AG09319 (cell line): ENCODE measurements at places on chromosomes 6 and 20.

DNA sequence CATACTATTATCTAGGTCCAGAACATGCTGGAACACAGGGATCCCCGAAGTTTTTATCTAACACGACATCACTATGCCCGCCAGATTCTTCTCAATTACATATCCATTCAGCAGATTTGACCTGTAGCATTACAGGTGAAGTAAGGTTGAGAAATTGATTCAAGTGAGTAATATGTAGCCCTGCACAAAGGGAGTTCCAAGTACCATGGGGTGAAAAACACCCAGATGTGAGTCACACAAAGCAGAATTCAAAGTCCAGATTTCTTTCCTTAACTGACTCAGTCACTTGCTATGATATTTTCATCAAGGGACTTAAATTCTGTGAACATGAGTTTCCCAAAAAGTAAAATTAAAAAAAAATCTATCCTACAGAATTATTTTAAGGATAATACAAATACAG, 655.4 kb upstream of the PTCHD4 start:
- no peak for DNase-seq

GRCh38 chr20:57025666-57026224, 240.7 kb downstream of the BMP7 start:
- no peak for DNase-seq

DNA sequence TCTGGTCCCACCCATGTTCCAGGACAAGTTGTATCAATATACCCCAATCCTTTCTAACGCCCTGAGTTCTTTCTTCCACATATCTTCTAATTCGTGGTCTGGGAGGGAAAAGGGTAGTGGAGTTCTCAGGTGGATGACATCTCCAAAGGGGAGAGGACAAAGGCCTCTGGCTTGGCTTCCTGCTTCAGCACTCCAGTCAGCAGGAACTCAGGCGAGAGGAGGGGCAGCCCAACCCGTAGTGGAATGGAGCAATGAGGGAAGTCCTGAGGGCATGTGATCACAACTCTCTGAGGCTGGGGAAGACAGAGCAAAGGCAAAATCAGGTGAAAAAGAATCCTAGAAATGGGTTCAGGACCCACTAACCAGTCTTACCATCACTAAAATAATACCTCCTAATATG, 9.6 kb upstream of the NRM start:
- no peak for DNase-seq

DNA sequence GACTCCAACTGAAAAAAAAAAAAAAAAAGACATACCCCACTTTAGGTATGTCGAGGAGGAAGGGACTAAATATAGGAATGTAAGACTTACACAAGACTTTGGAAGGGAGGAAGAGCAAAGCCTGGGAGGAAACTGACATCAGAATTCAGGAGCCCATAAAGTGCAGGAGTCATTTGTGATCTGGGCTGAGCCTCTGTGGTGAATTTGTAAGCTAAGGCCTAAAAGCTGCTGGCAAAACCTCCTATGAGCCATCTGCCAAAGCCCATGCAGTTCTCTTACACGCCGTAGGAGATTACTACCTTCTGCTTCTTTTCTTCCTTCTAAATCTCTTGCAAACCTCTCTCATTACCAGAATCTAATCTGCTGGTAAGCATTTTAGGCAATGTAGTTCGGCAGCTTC, 52.0 kb upstream of the THEMIS start:
- DNase-seq = no peak

DNA sequence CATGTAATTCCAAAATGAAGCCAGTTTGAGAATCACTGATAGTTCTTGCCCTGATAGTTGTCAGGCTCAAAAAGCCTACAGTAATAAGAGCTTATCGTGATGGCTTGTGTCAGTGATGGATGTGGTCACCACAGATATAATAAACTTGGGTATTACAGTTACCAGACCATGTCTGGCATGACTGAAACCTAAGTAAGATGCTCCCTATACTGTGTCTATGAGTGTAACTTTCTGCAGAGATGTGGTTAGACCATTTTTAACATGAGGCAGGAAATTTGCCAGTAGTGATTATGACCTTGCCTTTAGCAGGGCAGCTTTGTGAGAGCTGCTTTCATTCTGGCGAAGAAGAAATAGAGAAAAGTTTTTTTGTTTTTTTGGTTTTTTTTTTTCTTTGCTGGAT, 90.2 kb downstream of the ANKS1A start:
- no peak for DNase-seq

DNA sequence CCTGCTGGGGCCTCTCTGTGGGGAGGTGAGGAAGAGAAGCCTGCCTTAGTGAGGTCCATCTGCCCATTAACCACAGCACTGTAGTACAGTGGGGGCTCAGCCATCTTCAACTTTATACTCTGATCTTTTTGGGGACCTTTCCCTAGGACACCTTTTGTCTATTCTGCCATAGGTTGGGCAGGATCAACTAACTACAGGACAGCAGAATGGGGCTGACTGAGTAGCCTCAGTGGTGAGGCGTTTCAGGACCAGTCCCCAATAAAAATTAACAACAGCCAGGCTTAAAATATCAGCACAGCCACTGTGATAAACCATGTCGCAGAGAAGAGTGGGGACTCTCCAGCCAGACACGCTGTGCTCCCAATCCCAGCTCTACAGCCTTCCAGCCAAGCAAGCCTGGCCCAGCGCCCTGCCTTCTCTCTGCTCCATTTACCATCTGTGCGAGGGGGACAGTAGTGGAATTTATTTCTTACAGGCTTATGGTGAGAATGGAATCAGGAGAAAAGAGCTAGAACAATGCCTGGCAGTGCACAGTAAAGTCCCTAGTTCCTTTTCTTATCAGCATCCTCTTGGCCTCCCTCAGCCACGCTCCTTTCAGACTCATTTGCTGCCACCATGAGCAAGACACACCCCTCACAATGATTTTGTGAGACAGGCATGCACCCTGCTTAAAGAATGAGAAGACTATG, 75.5 kb downstream of the SLC22A23 start:
- no peak for DNase-seq

GRCh38 chr6:159434410-159434809, 258.6 kb downstream of the SOD2 start:
- no peak for DNase-seq

- DNase-seq = no peak
These were observed 104.0 kb downstream of the VEGFA start for GRCh38 chr6:43873806-43874714.

- no peak for DNase-seq
These were observed 35.8 kb downstream of the GRIK2 start for GRCh38 chr6:101429270-101429669.

DNA sequence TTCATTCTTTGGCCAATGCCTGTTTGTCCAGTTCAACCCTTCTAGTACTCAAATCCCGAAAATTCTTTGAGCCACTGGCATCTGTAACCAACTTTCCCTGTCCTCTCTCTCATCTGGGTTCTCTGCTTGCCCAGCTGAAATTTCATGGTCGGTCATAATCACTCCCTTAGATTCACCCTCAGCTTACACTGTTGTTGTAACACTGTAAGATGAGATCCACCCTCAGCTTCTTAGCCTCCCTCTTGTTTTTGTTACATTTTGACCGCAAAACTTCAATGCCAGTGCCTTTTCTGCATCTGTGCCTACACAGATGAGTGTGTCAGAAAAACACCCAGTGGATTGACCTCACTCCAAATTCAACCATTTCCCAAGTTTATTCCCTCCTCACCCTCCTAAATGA, 291.1 kb upstream of the AGPAT4 start:
- DNase-seq = no peak

- DNase-seq = no peak
These were observed 92.0 kb downstream of the LY86 start for GRCh38 chr6:6680526-6680925.

DNA sequence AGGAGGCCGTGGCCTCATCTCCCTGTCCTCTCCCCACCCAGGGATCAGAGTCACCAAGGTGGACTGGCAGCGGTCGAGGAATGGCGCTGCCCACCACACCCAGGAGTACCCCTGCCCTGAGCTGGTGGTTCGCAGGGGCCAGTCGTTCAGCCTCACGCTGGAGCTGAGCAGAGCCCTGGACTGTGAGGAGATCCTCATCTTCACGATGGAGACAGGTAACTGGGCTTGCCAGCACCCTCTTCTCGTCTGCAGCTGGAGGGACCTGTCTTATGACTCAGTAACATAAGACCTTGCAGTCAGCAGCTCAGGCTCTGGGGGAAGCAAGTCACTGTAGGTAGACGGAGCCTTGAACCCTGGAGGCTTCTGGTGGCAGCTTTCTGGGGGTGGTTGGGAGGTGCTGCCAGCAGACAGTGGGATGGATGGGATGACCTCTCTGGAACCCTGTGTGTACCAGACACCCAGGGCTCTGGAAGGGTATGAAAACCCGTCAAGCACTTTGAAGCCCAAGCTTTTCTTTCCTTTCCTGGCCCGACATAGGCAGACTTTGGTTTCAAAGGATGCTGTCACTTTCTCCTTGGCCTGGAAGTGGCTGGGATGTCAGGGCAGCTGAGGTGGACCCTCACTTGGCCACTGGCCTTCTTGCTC, 13.8 kb downstream of the TGM6 start:
- DNase-seq = no peak

- peak; percentile 7 for DNase-seq
These were observed 42.1 kb downstream of the SMAP1 start for GRCh38 chr6:70709826-70710225.

DNA sequence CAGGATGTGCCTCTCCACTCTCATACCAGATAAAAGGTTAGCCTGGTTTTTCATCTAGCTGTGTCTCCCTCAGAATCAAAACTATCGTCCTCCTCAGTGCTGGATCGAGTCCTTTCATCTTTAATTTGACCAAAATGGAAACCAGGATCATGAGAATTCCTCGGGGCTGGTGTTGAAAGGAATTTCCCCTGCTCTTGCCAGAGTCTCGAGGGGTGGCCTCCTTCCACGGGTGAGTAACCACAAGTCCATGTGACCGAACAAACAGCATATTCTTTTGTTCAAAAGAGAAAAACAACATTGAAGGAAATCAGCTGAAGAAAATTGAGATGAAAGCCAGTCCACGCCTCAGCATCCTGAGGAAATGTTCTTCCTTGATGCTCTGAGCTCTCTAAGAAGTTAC, 165.9 kb upstream of the CDYL start:
- DNase-seq = no peak

- peak; percentile 12 for DNase-seq
These were observed 130.1 kb downstream of the NFATC2 start for GRCh38 chr20:51412333-51412871.

GRCh38 chr6:130574146-130574545, 208.3 kb downstream of the TMEM200A start:
- no peak for DNase-seq

DNA sequence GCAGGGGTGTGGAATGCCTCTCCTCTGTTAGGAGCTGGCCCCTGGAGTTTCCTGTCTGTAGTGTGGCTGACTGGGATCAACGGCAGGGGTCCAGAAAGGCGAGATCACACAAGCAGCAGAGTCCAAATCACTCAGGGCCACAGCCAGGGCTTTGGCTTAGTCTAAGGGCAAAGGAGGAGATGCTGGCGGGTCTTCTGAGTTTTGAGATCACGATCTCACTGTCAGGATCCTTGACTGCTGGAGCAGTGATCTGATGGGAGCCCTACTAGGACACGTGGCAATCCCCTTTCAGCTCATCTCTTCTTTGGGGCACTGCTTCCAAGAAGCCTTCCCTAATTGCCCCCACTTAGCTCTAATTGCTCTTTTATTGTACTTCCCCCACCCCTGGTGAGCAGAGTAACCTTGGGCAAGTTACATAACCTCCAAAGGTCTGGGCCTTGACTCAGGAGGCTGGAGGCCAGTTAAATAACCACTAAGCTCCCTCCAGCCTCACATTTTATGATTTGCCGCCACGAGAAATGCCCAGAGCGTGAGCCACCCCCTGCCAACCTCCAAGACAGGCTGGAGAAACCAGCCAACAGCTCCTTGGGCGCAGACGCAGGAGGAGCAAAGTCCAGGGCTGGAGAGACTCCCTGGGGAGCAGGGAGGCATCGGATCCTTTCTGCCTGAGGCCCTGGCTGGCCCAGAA, 12.0 kb downstream of the KCNK5 start:
- DNase-seq = no peak

DNA sequence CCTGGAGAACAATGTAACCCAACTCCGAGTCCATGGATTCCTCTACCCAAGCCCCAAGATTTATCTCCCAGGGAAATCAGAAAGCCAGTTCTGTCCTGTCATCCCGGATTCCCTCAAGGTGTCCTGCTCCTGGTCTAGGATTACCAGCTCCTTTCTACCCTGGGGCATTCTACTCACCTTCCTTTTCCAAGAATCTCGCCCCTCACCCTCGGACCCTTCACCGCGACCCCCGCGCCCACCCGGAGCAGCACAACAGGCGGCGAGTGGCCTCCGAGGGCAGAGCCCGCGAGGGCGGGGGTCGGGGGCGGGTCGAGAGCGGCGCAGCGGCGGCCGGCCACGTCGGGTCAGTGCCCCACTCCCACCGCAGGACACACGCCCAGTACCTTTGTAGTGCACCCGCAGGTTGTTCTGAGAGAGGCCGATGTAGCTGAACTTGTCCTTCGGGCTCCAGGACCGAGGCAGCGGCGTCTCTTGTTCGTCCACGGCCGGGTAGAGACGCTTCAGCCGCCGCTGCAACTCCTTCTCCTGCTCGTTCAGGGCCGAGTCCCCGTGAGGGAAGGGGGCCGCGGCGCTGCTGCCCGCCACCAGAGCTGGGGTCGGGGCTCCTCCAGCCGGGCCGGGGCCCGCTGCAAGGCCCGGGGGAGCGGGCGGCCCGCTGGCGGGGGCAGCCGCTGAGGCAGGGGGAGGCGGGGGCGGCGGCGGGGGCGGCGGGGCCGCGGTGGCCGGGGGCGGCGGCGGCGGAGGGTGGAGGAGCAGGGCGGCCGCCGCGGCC, 897 bp downstream of the RANBP9 start:
- no peak for DNase-seq

GRCh38 chr6:162702446-162702845, 25.1 kb downstream of the PRKN start:
- DNase-seq = no peak

DNA sequence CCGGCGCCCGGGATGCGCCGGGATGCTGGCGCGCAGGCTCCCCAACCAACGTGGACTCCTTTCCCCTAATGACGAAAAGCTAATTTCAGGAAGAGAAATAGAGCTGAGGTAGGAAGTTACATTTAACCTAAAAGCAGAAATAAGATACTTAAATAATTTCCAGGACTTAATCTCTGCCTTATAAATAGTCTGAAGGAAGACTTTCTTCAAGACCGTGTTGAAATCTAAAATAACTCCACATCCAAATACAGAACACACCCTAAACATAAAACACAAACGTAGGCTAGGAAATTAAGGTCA, 1.3 kb downstream of the ASF1A start:
- no peak for DNase-seq

DNA sequence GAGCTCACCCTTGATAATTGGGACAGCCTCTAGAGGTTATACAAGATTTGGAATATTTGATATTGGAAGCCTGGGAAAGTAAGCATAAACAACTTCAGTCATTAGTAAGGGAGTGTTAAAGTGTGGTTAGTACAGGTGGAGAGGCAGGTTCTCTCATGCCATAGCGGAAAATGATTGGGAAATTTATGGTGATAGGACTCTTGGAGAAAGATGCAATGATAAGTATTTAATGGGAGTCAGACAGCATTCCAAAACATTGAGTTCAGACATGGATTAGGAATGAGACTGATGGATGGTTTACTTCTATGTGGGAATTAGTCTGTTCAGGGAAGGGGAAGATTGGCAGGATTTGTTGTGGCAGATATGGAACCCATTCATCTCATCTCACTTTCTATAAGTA, 152.7 kb downstream of the MCHR2 start:
- DNase-seq = no peak
